Astrocyte (in vitro differentiated cells and primary cell): ENCODE measurements at places on chromosomes 6 and 20.

DNA sequence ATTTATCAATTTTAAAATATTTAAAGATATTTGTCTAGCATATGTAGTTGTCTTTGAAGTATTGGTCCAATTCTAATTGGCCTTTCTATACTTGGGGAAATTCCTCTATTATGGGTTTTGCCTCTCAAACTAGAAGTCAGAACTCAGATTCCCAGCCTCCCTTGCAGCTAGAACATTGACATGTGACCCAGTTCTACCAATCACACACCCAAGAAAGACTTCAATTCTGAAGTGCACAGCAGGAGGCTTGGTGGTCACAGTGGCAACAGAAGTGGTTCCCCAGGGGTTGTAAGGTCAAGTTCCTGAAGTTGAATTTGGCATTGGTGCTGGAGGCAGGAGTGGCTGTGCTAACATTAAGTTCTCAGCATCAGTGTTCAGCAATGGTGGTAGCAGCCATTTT lies 14.8 kb upstream of the FKBP5 start:
- H3K36me3 ChIP-seq: no peaks in the 10 kb centered on the region
- H3K4me3 ChIP-seq: no peak overlapping the region
- H3K4me1 ChIP-seq: no peaks in the 10 kb centered on the region
- DNase-seq: no peak
- no peak overlapping the region for H3K27ac ChIP-seq

GRCh38 chr6:7973584-7973983 lies 63.0 kb upstream of the TXNDC5 start:
- DNase-seq: no peak
- no peak overlapping the region for H3K27ac ChIP-seq
- H3K4me3 ChIP-seq: no peak overlapping the region
- peaks cover 19% of the 10 kb centered on the region for H3K4me1 ChIP-seq
- H3K36me3 ChIP-seq: no peaks in the 10 kb centered on the region
- H3K27me3 ChIP-seq: no peaks in the 10 kb centered on the region

GRCh38 chr6:119313937-119314884 lies 35.4 kb downstream of the MAN1A1 start:
- no peaks in the 10 kb centered on the region for H3K4me1 ChIP-seq
- no peaks in the 10 kb centered on the region for H3K27me3 ChIP-seq
- H3K27ac ChIP-seq: no peak overlapping the region
- no peak for DNase-seq
- no peaks in the 10 kb centered on the region for H3K36me3 ChIP-seq

DNA sequence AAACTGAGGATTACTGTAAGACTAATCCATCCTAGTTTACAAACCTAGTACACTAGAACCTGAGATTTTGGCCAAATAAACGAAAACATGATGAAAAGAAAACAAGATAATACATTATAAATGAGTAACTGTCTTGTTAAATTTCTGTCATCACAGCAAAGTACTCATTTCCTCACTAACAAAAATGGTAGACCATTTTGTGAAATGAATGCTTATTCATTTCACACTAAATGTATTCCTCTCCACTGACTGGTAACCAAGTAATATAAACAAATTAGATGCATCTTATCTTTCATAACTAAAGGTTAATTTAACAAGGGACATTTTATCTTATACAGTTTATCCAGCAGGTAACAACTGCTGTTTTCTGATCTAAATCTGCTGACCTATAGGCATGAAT lies 143.7 kb downstream of the REV3L start:
- H3K36me3 ChIP-seq: peaks cover 13% of the 10 kb centered on the region
- no peak overlapping the region for H3K4me3 ChIP-seq
- H3K4me1 ChIP-seq: no peaks in the 10 kb centered on the region
- no peak overlapping the region for H3K27ac ChIP-seq
- no peaks in the 10 kb centered on the region for H3K27me3 ChIP-seq

GRCh38 chr6:85620308-85620707 lies 22.4 kb downstream of the SYNCRIP start:
- peaks cover 6% of the 10 kb centered on the region for H3K4me1 ChIP-seq
- no peak overlapping the region for H3K4me3 ChIP-seq
- peak; percentile 6 for DNase-seq
- H3K27me3 ChIP-seq: no peaks in the 10 kb centered on the region
- no peak overlapping the region for H3K27ac ChIP-seq

GRCh38 chr6:97396880-97397279 lies 113.9 kb upstream of the MMS22L start:
- no peak overlapping the region for H3K4me3 ChIP-seq
- no peaks in the 10 kb centered on the region for H3K36me3 ChIP-seq
- no peak overlapping the region for H3K27ac ChIP-seq
- DNase-seq: no peak
- no peaks in the 10 kb centered on the region for H3K4me1 ChIP-seq

DNA sequence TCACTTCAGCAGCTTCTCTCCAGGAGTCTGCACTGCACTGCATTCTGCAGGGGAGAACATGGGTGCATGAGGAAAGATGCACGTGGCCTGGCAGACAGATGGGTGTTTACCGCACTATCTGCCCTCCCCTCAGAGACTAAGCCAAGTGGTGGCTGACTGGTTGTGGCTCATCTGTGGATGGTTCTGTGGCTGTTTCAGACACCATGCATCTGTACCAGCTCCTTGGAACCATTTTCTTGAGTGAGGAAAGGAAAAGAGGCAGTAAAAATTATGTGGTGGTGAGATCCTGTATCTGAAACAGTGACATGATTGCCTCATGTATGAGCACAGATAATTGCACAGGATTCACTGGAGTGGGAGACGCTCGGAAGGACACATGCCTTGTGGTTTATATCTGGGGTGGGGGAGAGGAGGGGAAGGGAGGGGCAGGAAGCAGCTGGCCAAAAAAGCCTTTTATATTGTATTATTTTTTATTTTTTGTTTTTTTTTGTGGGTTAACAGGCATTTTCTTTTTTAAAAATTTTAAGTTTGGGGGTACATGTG lies 161.7 kb downstream of the ERMARD start:
- H3K27ac ChIP-seq: no peak overlapping the region
- no peaks in the 10 kb centered on the region for H3K27me3 ChIP-seq
- no peak overlapping the region for H3K4me3 ChIP-seq
- no peaks in the 10 kb centered on the region for H3K36me3 ChIP-seq

GRCh38 chr6:95790787-95791186 lies 213.5 kb downstream of the MANEA start:
- H3K27me3 ChIP-seq: no peaks in the 10 kb centered on the region
- H3K27ac ChIP-seq: no peak overlapping the region
- H3K36me3 ChIP-seq: no peaks in the 10 kb centered on the region
- no peak for DNase-seq
- no peak overlapping the region for H3K4me3 ChIP-seq
- no peaks in the 10 kb centered on the region for H3K4me1 ChIP-seq

GRCh38 chr6:96394727-96395126 lies 126.9 kb upstream of the UFL1 start:
- no peaks in the 10 kb centered on the region for H3K27me3 ChIP-seq
- no peak for DNase-seq
- no peaks in the 10 kb centered on the region for H3K36me3 ChIP-seq
- no peaks in the 10 kb centered on the region for H3K4me1 ChIP-seq
- no peak overlapping the region for H3K4me3 ChIP-seq

- peaks cover 5% of the 10 kb centered on the region for H3K27me3 ChIP-seq
- no peaks in the 10 kb centered on the region for H3K4me1 ChIP-seq
- peak; percentile 26 for DNase-seq
- no peak overlapping the region for H3K27ac ChIP-seq
These were observed 168.7 kb upstream of the PRSS16 start for GRCh38 chr6:27078734-27079357.
